ENCODE measurements at places on chromosomes 7 and 10.
A peak's percentile ranks its signal among the peaks of the same experiment; 100 is the strongest.

- H3K27ac ChIP-seq: peak overlapping the region; percentile 82
- peak overlapping the region; percentile 69 for H3K4me3 ChIP-seq
- H3K27me3 ChIP-seq: no peaks in the 10 kb centered on the region
- peaks cover 22% of the 10 kb centered on the region for H3K36me3 ChIP-seq
These were observed 1.2 kb downstream of the UBE3C start for GRCh38 chr7:157139810-157140510.

- peak overlapping the region; percentile 94 for H3K4me3 ChIP-seq
- peak; percentile 64 for DNase-seq
- peak overlapping the region; percentile 74 for H3K27ac ChIP-seq
- H3K36me3 ChIP-seq: no peaks in the 10 kb centered on the region
- H3K27me3 ChIP-seq: no peaks in the 10 kb centered on the region
- peaks cover 33% of the 10 kb centered on the region for H3K4me1 ChIP-seq
These were observed 147.6 kb downstream of the GPR85 start for GRCh38 chr7:112938863-112939573.

DNA sequence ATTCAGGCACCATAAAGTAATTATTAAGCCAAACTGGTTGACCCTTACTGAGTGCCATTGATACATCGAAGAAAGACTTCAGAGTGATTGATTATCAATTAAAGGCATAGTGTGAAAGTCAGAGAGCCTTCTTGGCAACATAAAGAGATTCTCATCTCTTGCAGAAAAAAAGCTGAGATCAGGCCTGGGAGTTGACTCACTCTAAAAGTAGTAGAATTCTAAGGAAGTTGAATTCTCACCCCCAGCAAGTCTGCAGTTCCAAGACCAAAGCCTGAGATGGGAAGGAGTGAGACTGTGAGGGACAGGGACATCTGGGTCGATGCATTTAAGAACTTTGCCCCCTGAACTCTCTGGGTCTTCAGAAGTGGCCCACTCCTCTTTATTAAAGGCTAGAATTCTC lies 21.6 kb upstream of the ERCC6 start:
- no peak overlapping the region for H3K4me3 ChIP-seq
- DNase-seq: no peak
- no peaks in the 10 kb centered on the region for H3K27me3 ChIP-seq
- no peaks in the 10 kb centered on the region for H3K4me1 ChIP-seq

DNA sequence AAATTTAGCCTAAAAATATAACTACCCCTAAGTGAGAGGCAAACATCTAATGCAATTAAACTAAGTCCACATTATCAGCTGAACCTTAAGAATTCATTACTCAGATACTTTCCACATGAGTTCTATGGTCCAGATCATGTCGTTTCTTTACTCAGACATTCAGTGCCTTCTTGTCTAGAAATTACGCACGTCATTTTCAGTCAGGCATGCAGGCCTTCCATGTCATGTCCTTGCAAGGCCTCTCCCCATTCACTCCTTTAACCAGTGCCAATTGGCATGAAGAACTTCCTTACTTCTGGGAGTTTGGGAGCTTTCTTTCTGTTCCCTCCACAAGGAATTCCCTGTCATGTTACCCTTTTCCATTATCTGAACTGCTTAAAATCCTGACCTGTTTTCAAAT lies 118.8 kb downstream of the NRP1 start:
- no peak for DNase-seq
- no peak overlapping the region for H3K4me3 ChIP-seq
- no peaks in the 10 kb centered on the region for H3K27me3 ChIP-seq
- peaks cover 49% of the 10 kb centered on the region for H3K36me3 ChIP-seq
- H3K4me1 ChIP-seq: peaks cover 17% of the 10 kb centered on the region
- H3K27ac ChIP-seq: no peak overlapping the region

DNA sequence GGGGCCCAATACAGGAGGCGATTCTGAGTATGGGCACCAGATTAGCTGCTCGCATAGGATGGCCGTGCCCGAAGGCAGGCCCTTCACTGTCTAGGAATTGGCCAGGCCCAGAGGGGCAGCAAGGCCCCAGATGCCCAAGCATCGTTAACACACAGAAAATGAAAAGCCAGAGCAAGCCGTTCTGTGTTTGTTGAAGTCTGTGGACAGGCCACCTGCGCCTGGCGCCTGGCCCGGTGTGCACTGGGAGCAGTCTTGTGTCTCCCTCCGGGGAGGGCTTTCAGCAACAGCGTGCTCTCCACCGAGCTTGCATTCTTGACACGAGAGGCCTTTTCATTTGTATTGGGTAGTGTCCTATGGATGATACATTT lies 34.5 kb upstream of the TTYH3 start:
- no peaks in the 10 kb centered on the region for H3K4me1 ChIP-seq
- no peak overlapping the region for H3K27ac ChIP-seq
- no peaks in the 10 kb centered on the region for H3K27me3 ChIP-seq
- DNase-seq: no peak
- H3K4me3 ChIP-seq: no peak overlapping the region

DNA sequence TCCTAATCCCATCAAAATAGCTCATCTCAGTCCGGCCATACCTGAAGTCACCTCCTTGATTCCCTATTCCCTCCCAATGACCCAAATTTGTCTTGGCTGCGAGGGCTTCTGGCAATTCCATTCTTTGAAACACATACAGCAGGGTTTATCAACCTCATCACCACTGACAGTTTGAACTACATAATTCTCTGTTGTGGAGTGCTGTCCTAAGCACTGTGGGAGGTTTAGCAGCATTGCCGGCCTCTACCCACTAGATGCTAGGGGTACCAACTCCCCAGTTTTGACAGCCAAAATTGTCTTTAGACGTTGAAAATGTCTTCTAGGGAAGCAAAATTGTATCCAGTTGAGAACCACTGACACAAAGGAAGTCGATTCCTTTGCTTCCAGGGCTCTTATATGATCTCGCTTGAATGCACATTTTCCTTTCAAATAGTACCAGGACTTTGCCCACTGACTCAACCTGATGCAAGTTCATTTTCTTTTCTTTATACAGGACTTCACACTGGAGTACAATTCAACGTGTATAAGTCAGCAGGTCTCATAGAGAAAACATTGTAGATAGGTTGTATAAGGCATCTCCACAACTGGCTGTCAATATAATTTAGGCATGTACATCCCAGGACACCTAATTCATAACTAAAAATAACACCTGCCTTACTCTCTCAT lies 133.3 kb downstream of the STRA8 start:
- H3K27ac ChIP-seq: no peak overlapping the region
- no peaks in the 10 kb centered on the region for H3K4me1 ChIP-seq
- H3K4me3 ChIP-seq: no peak overlapping the region
- peaks cover 23% of the 10 kb centered on the region for H3K36me3 ChIP-seq

GRCh38 chr7:128167791-128168666 lies 73.0 kb upstream of the LEP start:
- peaks cover 11% of the 10 kb centered on the region for H3K4me1 ChIP-seq
- peaks cover 52% of the 10 kb centered on the region for H3K27me3 ChIP-seq
- peak overlapping the region; percentile 21 for H3K4me3 ChIP-seq

DNA sequence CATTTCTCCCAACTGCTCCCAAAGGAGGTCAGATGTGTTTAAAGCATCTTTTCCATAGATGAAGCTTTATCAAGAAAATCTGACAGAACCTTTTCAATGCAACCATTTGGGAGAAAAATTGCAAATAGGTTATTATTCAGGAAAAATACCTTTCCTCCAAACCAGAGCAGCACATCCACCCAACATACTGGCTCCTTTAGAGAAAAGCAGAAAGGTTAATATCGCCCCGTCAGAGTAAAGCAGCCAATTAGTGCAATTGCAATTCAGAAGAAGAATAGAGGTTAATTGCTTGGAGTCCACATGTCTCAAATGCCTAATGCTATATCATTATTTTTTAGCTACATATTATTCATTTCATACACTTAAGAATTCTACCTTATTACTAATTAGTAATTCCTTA lies 48.9 kb upstream of the HSPA12A start:
- no peak for DNase-seq
- no peak overlapping the region for H3K4me3 ChIP-seq
- H3K4me1 ChIP-seq: peaks cover 4% of the 10 kb centered on the region
- H3K36me3 ChIP-seq: no peaks in the 10 kb centered on the region
- H3K27ac ChIP-seq: no peak overlapping the region
- H3K27me3 ChIP-seq: peaks cover 62% of the 10 kb centered on the region

DNA sequence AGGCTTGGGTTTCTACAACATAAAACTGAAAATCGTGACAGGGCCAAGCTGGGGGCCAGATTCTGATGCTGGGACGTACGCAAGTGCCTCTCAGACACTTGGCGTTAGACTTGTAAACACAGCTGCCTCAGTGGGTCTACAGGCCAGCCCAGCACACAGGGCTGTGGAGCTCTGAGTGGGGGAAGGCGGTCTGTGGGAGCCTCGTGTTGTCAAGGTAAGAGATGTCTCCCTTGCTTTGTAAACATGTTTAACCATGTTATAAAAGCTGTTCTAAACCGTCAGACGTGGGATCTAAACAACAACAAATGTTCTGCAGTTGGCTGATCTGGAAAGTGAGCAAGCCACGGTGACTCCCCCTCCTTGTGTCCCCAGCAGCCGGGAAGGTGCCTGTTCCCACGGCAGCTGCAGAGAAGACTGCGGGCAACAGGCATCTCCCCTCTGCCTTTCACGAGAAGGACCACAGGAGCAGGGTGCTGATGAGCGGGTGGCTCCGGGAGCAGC lies 67.8 kb downstream of the ZRANB1 start:
- no peak for DNase-seq
- H3K27ac ChIP-seq: no peak overlapping the region
- no peaks in the 10 kb centered on the region for H3K36me3 ChIP-seq
- H3K27me3 ChIP-seq: no peaks in the 10 kb centered on the region
- peaks cover 12% of the 10 kb centered on the region for H3K4me1 ChIP-seq

GRCh38 chr10:114513381-114513792 lies 109.1 kb upstream of the AFAP1L2 start:
- no peaks in the 10 kb centered on the region for H3K4me1 ChIP-seq
- no peaks in the 10 kb centered on the region for H3K27me3 ChIP-seq
- no peaks in the 10 kb centered on the region for H3K36me3 ChIP-seq
- no peak for DNase-seq
- no peak overlapping the region for H3K4me3 ChIP-seq

DNA sequence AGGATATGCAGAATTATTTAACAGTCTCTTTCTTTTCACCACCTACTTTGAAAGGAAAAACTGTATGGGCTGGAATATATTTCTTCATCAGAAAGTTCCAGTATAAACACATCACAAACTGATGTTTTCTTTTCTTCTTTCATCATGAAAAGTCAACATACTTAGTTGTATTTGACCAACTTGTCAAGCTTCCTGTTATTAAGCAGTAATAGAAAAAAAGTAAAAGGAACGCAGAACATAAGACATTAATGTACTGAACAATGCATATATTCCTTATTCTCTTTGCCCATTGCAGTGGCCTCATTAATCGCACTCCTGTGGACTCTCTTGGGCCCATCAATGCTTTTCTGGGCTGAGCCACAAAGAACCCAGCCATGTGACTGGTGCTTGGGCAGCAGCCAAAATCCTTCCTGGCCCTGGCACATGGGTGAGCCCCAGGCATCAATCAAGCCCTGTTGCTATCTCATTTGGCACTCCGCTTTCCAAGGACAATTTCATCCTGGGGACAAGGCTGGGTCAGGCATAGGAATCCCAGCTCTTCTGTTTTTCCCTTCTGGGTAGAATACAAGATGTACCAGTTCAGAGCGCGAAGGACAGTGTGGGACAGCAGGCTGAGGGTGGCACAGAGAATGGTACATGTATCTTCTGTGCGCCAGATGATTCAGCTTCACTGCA lies 42.3 kb downstream of the RHOBTB1 start:
- no peak overlapping the region for H3K27ac ChIP-seq
- no peaks in the 10 kb centered on the region for H3K4me1 ChIP-seq
- no peaks in the 10 kb centered on the region for H3K36me3 ChIP-seq

DNA sequence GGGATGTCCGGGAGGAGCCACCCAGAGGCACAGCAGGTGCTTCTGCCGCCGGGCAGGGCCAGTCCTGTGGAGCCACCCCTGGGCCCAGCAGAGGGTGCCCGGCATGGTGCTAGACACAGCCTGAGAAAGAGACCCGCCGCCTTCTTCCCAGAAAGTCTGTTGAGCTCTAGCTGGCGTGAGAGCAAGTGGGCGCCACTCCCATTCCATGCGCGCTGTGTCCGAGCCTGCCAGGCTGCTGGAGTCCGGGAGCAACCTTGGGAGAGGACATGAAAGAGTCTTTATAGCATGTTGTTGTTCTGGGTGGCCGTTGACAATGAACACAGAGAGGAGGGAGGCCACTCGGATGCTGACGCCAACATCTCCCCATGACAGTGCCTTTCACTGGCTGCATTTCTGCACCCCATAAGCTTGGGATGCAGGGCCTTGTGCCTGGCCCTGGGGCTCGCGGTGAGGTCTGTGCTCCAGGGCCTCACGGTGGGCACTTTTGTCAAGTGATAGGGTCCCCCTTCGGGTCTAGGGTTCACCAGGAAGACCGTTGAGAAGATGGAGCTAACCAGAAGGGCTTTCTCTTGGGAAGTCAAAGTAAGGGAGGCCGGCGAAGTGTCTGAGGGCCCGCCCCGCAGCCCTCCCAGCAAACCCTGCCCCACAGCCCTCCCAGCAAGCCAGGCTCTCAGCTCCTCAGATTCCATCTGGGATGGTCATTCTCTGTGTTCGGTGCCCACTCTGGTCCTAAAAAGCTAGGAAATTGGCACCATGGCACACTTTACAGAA lies 47.3 kb downstream of the NKX6-2 start:
- DNase-seq: no peak
- H3K4me3 ChIP-seq: no peak overlapping the region
- H3K27ac ChIP-seq: no peak overlapping the region
- no peaks in the 10 kb centered on the region for H3K4me1 ChIP-seq

- H3K4me3 ChIP-seq: no peak overlapping the region
- DNase-seq: no peak
- H3K4me1 ChIP-seq: no peaks in the 10 kb centered on the region
These were observed 1165.4 kb downstream of the GATA3 start for GRCh38 chr10:9219860-9220259.

DNA sequence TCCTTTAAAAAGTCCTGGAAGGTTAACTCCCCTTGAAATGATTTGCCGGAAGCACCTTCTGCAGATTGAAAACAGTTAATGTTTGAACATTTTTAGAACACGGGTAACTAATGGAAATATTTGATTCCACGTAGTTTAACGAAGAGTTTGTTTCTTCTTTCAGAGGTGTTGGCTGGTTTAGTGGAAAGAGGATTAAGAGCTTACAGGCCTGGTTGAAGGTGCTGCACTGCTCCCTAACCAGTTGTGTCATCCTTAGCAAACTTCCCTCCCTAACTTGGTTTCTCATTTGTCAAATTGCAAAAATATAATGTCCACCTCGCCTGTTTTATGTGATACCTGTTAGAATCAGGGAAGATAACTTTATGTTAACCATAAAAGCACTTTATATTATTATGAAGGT lies 243.0 kb upstream of the FZD8 start:
- H3K27ac ChIP-seq: no peak overlapping the region
- H3K4me3 ChIP-seq: no peak overlapping the region
- H3K4me1 ChIP-seq: no peaks in the 10 kb centered on the region
- no peaks in the 10 kb centered on the region for H3K36me3 ChIP-seq
- no peak for DNase-seq
- H3K27me3 ChIP-seq: no peaks in the 10 kb centered on the region

DNA sequence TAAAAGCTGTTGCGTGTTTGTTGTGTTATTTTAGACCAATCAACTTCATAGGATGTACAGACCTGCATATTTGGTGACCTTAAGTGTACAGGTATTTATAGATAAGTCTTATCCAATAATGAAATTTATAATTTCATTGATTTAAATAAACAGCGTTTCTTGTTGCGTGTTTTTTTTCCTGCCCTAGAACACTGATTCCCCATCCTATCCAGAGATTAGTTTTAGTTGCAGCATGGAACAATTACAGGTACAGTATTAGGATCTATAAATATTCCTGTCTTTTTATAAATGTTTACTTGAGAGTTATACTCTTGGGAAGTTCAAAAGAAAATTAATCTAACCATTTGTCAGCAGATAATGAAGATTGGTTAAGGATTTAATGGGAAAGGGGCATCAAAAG lies 2.1 kb upstream of the BMI1 start:
- no peaks in the 10 kb centered on the region for H3K36me3 ChIP-seq
- no peak for DNase-seq
- no peak overlapping the region for H3K27ac ChIP-seq

GRCh38 chr10:34869135-34869836 lies 54.2 kb upstream of the PARD3 start:
- no peak overlapping the region for H3K4me3 ChIP-seq

Measured in left lung (tissue), 14 donors.